ENCODE measurements at places on chromosomes 3 and 15.
A peak's percentile ranks its signal among the peaks of the same experiment; 100 is the strongest.

DNA sequence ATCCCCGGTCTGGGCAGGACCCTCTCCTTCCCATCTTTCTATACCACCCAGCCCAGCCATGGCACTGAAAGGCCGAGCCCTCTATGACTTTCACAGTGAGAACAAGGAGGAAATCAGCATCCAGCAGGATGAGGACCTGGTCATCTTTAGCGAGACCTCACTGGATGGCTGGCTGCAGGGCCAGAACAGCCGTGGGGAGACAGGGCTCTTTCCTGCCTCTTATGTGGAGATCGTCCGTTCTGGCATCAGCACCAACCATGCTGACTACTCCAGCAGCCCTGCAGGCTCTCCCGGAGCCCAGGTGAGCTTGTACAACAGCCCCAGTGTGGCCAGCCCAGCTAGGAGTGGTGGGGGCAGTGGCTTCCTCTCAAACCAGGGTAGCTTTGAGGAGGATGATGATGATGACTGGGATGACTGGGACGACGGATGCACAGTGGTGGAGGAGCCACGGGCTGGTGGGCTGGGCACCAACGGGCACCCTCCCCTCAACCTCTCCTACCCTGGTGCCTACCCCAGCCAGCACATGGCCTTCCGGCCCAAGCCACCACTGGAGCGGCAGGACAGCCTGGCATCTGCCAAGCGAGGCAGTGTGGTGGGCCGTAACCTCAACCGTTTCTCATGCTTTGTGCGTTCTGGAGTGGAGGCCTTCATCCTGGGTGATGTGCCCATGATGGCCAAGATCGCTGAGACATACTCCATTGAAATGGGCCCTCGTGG lies 1.5 kb downstream of the SNX33 start:
- DNase-seq: no peak

- peak; percentile 26 for DNase-seq
Observed at GRCh38 chr3:14144423-14145075, 19.7 kb downstream of the TMEM43 start.

DNA sequence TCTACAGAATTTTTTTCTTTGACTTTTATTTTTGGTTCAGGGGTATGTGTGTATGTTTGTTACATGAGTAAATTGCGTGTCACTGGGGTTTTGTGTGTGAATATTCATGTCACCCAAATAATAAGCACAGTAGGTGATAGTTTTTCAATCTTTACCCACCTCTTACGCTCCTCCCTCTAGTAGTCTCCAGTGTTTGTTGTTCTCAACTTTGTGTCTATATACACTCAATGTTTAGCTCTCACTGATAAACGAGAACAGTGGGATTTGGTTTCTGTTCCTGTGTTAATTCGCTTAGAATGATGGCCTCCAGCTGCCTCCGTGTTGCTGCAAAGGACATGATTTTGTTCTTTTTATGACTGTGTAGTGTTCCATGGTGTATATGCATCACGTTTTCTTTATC lies 54.4 kb downstream of the MEF2A start:
- DNase-seq: no peak

- no peak for DNase-seq
Observed at GRCh38 chr3:25349828-25350724, 78.0 kb upstream of the RARB start.

DNA sequence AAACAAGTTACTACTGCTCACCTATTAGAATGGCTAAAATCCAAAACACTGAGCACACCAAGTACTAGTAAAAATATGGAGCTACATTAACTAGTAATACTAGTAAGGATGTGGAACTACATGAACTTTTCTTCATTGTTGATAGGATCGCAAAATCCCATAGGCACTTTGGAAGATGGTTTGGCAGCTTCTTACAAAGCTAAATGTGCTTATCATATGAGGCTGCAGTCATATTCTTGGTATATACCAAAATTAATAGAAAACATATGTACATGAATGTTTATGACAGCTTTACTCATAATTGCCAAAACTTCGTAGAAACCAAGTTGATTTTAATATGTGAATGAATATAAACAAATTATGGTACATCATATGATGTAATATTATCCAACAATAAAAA lies 366.8 kb upstream of the KCNMB2 start:
- DNase-seq: no peak

GRCh38 chr3:59319442-59319841 lies 269.6 kb upstream of the CFAP20DC start:
- no peak for DNase-seq

DNA sequence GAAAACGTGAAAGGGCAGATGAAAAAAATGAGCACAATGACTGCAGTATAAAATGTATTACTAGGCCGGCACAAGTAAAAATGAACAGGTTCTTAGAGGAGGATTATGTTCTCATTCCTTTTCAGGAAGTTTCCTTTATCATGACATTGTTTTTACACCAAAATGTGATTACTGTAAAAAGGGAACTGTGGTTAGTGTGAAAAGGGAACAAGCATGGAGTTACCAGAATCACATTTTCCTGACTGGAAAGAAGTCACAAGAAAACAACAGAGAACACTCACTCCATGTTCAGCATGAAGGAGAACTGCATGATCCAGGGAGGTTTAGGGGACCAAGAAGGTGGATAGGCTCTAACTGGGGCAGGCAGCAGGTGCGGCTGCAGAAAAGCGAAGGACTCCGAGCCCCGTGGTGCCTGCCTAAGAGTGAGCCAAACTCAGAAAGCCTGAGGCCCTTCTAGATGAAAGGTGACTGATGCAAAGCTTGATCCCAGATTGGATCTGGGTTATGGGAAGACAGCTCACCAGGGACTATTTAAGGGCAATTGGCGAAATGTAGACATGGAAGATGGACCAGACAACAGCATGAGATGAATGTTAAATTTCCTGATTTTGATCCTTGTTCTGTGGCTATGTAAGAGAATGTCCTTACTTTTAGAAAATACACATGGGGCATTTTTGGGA lies 77.3 kb downstream of the CCR1 start:
- DNase-seq: no peak

DNA sequence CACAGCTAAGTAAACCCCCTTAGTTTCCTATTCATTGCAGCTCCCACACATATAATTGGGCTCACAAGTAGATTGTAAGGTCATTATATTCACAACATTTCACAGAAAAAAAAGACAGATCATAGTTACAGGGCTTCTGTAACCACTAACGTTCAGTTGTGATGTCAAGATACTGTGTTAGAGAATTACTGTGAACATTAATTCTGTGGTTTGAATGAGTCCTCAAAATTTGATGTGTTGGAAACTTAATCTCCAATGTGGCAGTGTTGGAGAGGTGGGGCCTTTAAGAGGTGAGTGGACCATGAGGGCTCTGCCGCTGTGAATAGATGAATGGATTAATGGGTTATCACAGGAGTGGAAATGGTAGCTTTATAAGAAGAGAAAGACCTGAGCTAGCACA lies 21.3 kb downstream of the GRK7 start:
- no peak for DNase-seq

DNA sequence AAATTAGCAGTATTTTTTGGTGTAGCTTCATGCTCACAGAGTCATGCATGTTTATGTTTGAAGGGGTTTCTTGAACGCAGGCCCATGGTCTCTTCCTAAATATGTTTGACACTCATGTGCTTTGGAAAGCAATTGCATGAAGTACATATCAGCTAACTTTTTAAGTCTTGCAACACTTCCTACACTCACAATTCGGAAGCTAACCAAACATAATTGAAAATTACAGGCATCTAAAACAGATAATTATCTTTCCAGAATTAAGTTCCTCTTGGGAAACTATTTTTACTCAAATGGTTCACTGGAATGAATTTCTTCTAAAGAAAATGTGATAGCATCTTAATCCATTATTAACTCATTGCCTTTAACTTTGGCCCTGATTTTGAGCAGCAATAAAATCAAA lies 438.9 kb downstream of the RAP2B start:
- DNase-seq: no peak

- DNase-seq: no peak
Observed at GRCh38 chr3:14548321-14548729, 8.2 kb upstream of the GRIP2 start.

- DNase-seq: no peak
Observed at GRCh38 chr15:78663703-78664102, 22.7 kb upstream of the CHRNB4 start.

DNA sequence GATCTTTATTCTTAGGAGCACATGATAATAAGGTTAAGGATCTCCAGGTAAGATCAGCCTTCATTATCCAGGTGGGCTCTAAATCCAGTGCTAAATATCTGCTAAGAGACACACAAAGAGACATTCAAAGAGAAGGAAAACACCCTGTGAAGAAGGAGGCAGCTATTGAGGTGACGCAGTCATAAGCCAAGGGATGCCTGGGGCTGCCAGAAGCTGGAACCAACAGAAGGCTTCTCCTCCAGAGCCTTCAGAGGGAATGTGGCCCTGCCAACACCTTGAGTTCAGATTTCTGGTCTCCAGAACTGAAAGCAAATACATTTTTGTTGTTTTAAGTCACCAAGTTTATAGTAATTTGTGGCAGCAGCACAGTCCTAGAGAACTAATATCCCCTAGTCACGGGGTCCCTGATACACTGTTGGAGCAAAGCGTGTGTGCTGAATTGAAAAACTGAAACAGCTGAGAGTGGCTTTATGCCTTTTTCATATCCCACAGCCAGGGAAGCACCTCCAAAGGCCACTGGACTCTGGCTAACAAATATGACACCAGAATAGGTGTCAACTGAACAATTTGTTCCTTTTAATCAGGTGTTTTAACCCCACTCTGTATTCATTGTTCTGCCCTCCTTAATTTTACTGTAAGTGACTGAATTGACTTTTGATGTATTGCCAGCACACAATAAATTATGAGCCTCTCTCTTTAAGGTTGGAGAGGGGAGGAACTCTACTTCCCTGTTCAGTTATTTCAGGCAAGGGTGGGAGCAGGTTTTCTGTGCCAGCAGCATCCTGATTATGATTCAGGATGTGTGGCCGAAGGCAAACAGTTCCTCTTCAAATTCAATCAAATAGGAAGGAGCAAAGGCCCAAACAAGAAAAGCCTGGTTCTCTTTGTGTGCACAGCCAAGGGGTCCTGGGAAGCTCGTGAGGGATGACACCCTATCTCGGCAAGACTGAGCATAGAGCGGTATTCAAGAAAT lies 151.8 kb upstream of the HES1 start:
- no peak for DNase-seq

DNA sequence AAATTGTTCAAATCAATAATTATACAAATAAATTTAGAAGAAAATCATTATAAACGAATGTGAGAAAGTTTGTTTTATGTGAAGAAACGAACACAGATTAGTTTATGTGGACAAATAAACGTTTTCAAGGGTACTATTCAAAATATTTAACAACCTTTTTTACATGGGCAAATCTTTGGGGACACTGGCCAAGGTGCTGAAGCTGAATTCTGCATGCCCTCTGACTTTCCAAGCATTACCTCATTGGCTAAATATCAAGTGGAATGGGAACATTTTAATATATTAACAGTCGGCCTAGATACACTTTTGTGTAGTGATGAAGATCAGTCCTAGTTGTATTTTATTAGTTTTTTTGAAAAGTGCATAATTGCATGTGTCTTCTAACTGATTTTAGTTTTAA lies 636.4 kb upstream of the DPPA4 start:
- no peak for DNase-seq

- DNase-seq: no peak
Observed at GRCh38 chr3:30578479-30578878, 27.9 kb upstream of the TGFBR2 start.

DNA sequence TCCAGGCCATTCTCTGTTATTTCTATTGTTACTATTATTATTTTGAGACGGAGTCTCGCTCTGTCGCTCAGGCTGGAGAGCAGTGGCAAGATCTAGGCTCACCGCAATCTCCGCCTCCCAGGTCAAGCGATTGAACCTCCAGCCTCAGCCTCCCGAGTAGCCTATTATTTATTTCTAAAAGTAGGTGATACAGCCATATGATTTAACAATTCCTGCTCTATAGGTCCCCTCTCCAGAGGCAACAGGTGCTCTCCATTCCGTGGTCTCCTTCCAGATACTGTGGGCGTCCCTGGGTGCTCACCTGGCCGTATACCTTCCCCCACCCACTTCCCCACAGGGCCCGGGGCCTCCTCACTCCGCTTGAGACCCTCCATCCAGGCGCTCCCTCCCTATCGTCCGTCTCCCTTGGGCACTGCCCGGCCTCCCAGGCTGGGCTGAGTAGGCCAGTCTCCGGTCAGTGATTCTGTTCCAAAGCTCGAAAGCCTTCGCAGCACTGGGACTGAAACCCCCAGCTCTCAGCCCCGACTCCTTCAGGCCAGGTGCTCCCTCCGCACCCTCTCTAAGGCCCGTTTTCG lies 708 bp upstream of the PTPN23 start:
- no peak for DNase-seq

GRCh38 chr3:188025555-188025954 lies 128.4 kb upstream of the LPP start:
- no peak for DNase-seq

- no peak for DNase-seq
Observed at GRCh38 chr3:141646760-141647561, 91.1 kb upstream of the RNF7 start.

DNA sequence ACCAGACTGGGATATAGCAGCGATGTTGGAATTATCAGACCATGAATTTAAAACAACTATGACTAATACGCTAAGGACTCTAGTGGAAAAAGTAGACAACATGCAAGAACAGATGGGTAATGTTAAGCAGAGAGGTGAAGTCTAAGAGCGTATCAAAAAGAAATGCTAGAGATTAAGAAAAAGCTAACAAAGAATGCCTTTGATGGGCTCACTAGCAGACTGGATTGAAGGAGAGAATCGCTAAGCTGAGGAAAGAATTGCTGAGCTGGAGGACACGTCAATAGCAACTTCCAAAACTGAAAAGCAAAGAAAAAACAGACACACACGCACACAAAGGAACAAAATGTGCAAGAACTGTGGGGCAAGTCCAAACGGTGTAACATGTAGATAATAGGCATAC lies 20.0 kb upstream of the CMTM6 start:
- no peak for DNase-seq

DNA sequence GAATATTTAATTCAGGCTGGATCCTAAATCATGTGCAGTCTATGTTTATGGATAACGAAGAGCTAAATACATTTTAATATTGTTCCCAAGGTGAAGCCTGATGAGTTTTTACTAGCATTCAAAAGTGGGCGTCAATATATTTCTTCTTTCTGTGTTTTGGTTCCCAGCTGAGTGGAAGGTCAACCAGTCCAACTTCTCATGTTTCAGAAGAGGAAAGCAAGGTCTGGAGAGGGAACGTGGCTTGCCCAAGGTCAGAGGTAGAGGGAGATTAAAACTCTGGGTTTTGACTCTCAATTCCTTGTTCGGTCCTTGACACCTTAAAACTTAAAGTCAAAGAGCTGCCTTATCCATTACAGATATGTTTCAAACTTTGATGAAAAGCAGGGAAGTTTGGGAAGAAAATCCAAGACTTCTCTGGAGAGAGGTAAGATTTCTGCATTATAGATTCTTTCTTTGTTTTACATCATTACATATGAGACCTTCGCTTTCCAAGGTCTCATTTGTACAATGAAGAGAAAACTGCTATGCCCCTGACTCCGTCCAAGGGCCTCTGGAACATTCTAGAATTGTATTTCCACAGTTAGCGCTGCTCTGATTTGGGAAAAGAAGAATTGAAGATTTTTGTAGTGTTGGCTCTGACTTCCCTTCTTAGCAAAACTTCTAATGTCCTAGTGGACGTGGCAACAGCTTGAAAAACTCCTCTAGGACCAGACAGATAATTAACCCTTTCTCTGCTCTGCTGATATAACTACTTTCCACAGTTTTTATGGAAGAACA lies 57.7 kb upstream of the HES1 start:
- DNase-seq: no peak

Data from NCI-H187 treated with DMSO at 0.1 percent for 48 hours (cell line).